ENCODE measurements at places on chromosomes 2 and 18.

DNA sequence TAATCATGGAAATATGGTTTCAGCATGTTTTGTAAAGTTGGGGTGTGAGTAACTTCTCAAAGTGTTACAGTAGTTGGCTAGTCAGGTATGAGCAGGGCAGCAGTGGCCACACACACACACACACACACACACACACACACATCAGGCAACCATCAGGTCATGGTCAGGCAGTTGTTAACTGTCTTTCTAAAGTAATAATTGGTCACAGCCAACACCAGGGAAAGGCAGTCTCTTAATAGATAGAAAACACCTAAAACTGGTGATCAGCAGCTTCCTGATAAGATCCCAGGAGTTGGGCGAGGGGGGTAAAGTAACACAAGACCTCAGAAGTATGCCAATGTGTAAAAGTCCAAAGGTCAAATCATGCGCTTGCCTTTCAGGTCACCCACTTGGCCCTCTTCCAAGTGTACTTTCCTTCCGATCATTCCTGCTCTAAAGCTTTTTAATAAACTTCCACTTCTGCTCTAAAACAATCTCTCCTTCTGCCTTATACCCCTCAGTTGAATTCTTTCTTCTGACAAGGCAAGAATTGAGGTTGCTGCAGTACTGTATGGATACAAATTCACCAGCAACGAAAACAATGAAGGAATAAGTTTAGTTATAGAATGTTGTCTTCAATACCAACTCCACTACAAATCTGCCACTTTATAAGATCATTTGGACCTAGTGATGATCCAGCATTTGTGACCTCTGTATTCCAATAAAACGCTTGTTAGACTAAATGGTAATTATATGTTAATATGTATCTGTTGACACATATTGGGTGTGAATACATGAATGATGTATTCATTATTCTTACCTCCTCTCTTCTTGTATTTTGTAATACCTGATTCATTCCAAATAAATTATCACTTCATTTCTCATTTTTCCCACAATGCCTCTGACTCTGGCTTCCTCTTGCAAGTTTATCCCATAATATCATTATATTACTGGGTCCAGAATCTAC is 254.3 kb downstream of the METTL4 start:
- no peak for DNase-seq

GRCh38 chr2:172885996-172886395 is 150.4 kb downstream of the RAPGEF4 start:
- no peak for DNase-seq

GRCh38 chr2:14516844-14517243 is 115.7 kb upstream of the LRATD1 start:
- no peak for DNase-seq

DNA sequence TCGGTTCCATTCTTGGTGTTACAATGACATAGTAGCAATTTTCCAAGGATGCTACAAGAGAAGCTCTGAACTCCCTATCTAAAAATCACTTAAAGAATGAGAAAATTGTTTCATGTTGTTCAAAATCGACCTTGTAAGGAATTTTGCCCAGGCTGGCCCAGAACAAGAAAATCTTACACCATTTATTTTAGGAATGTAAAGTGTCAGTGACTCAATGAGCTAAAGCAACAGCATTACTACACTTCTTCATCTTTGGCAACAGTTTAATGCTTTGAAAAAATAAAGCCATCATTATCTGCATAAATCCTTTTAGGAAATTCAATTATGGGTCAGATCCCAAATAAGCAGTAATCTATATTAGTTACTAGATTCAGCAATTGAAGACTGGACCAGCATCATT is 38.6 kb downstream of the SLC25A12 start:
- no peak for DNase-seq

GRCh38 chr2:164456619-164457018 is 164.7 kb downstream of the GRB14 start:
- no peak for DNase-seq

DNA sequence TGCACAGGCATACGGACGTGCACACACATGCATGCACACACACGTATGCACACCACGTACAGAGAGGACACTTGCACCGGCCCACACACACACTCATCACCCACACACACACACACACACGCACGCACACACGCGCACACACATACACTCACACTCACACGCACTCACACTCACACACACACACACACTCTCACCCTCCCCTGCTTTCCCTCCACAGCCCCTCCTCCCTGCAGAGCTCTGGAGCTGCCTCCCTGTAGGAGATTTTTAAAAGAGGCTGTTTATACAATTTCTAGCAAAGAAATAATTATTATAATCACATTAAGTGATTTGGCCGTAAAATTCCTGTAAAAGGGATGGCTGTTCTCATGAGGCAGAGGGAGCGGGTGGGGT is 36.5 kb upstream of the SNED1 start:
- DNase-seq = no peak

Data from activated CD4-positive, alpha-beta T cell treated with anti-CD3 and anti-CD28 coated beads, Interleukin-2, Interleukin-4, amounts not matched to agents 100 ng/mL and 50 ng/mL, durations not matched to agents 16 hours and 8 hours (primary cell).